Glutamatergic neuron (in vitro differentiated cells): ENCODE measurements at places on chromosomes 1 and 21. TPM values are rescaled to one million over a fixed set of nuclear protein-coding genes. Genes with fewer than 3 reads are reported as not detected.

DNA sequence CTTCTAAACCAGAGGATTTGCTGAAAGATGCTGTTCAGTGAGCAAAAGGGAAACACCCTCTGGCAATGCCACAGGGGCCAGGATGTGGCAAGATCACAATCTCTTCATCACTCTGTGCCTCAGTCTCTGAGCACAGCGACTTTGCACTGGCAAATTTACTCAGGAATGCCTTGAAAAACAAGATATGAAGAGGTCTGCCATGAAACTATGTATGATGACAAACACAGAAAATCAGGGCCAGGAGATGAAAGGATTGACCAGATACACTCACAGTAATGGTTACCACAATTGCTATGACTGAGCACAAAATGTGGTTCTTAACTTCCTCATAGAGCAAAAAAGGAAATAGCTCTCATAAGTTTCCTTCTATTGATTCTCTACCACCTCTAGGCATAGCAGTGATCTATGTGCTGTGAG, 5.8 kb downstream of the TTC13 start:
- H3K36me3 ChIP-seq = no peaks in the 10 kb centered on the region
- DNase-seq = no peak
- no peak overlapping the region for H3K4me3 ChIP-seq
- peaks cover 8% of the 10 kb centered on the region for H3K27me3 ChIP-seq
- peaks cover 18% of the 10 kb centered on the region for H3K4me1 ChIP-seq
- no peak overlapping the region for H3K27ac ChIP-seq

Gene OR10J1
- not detected for total RNA-seq

- peak overlapping the region; percentile 84 for H3K4me3 ChIP-seq
- peak overlapping the region; percentile 90 for H3K27ac ChIP-seq
- H3K4me1 ChIP-seq = peaks cover 42% of the 10 kb centered on the region
- H3K36me3 ChIP-seq = no peaks in the 10 kb centered on the region
- peaks cover 11% of the 10 kb centered on the region for H3K27me3 ChIP-seq
- DNase-seq = peak; percentile 37
These were observed 548 bp downstream of the KCNN3 start for GRCh38 chr1:154869351-154870114.

- H3K4me1 ChIP-seq = no peaks in the 10 kb centered on the region
- H3K4me3 ChIP-seq = no peak overlapping the region
- no peak for DNase-seq
- H3K27me3 ChIP-seq = no peaks in the 10 kb centered on the region
- no peaks in the 10 kb centered on the region for H3K36me3 ChIP-seq
These were observed 667.1 kb downstream of the LTN1 start for GRCh38 chr21:28325618-28326017.

DNA sequence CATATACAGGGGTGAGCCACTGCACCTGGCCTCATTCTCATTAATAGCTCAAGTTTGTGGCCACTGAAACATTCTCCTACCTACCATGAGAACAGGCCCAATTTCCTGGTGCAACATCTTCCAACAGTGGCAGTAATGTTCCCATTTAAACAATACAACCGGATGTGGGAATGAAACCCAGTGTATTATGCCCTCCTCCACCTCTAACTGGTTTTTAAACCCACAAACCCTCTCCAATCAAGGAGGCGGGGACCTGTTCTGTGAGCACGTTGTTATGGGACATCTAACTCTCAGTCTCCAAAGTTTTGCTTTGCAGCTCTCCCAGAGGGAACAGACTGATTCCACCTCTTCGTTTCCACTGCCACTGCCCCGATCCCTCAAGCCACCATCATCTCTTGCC, 2.6 kb downstream of the CTNNBIP1 start:
- H3K27me3 ChIP-seq = peaks cover 9% of the 10 kb centered on the region
- DNase-seq = no peak
- no peak overlapping the region for H3K4me3 ChIP-seq
- H3K4me1 ChIP-seq = peaks cover 12% of the 10 kb centered on the region
- no peak overlapping the region for H3K27ac ChIP-seq
- no peaks in the 10 kb centered on the region for H3K36me3 ChIP-seq

Gene EBNA1BP2
- total RNA-seq = 31.3 TPM

- no peak overlapping the region for H3K4me3 ChIP-seq
- H3K36me3 ChIP-seq = no peaks in the 10 kb centered on the region
- no peak overlapping the region for H3K27ac ChIP-seq
- peak; percentile 4 for DNase-seq
- H3K27me3 ChIP-seq = peaks cover 7% of the 10 kb centered on the region
- peaks cover 11% of the 10 kb centered on the region for H3K4me1 ChIP-seq
These were observed 45.5 kb downstream of the TNNT2 start for GRCh38 chr1:201332021-201332420.

DNA sequence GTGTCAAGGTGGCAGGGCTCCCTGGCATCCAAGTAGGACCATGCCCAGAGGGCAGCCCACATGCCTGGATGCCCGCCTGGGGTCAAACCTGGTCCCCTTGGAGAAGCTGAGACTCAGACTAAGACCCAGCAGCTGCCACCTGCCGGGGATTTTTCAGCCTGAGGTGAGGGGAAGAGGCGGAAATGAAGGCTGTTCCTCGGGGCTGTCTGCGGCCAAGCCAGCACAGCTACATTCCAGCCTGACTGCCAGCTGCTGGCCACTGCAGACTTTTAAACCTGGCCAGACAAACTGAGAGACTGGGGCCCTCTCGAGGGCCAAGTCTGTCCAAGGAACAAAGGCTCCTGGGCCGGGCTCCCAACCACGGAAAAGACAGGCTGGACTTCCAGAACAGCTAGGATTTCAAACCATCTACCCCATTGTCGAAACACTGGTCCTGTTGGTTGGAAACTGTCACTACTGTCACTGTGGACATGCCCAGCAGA, 21.9 kb upstream of the PLEKHG5 start:
- DNase-seq = no peak
- H3K4me1 ChIP-seq = peaks cover 5% of the 10 kb centered on the region
- H3K27ac ChIP-seq = no peak overlapping the region
- no peak overlapping the region for H3K4me3 ChIP-seq

DNA sequence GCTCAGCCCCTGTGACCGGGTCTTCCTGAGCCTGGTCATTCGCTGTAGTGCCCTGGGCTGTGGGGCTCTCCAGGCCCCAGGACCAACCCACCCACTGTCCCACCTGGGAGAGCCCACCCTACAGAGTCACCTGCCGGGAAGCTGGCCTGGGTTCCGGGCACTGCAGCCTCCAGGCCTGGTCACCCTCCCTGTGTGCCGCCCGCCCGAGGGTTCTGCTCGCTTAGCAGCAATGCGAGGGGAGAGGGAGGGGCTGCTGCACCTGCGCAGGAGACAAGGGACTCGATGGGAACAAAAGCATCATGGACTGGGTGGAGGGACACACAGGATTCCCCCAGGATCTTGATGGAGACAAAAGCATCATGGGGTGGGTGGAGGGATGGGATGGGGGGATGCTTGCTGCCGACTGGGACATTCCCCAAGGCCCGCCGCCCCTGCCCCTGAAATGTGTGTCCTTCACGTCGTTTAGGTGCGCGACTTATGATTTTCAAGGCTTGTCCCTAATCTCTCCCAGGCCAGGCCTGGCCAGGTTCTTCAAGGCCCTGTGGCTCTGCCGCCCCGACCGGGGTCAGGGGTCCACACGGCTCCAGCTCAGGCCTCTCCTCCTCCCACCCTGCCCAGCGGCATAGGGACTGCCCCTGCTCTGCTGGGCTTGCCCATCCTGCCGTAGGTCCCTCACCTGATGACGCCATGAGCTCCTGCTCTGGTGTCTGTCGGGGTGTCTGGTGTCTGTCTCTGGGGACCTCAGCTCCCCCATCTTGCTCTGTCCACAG, 1.7 kb downstream of the KRTAP10-8 start:
- H3K36me3 ChIP-seq = peaks cover 28% of the 10 kb centered on the region
- H3K4me1 ChIP-seq = peaks cover 10% of the 10 kb centered on the region
- no peak overlapping the region for H3K27ac ChIP-seq
- no peak overlapping the region for H3K4me3 ChIP-seq

DNA sequence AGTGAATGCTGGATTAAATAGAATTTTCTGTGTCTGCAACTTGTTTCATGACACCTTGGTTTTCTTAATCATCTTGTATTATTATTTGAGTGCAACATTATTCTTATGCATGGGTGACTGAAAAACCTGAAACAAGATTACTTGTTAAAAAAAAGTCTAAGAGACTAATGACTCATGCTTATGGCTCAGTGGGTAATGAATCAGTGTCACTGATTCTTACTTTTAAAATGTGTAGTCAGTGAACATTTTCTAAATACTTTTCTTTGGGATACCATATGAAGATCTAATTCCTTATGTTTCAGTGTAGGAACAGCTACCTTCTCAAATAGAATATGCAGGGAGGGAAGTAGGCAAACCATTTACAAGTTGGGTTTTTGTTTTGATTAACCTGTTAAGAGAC, 65.5 kb downstream of the PRKAA2 start:
- H3K4me3 ChIP-seq = no peak overlapping the region
- H3K27me3 ChIP-seq = no peaks in the 10 kb centered on the region
- no peak overlapping the region for H3K27ac ChIP-seq
- no peak for DNase-seq
- no peaks in the 10 kb centered on the region for H3K4me1 ChIP-seq
